Right hindlimb (tissue), 1 donor: ENCODE measurements at places on chromosomes 13 and 19.

- no peak for DNase-seq
Measured at GRCh38 chr19:42421591-42422031, 5.6 kb downstream of the LIPE start.

GRCh38 chr19:15675560-15675959, 2.7 kb downstream of the CYP4F12 start:
- no peak for DNase-seq

DNA sequence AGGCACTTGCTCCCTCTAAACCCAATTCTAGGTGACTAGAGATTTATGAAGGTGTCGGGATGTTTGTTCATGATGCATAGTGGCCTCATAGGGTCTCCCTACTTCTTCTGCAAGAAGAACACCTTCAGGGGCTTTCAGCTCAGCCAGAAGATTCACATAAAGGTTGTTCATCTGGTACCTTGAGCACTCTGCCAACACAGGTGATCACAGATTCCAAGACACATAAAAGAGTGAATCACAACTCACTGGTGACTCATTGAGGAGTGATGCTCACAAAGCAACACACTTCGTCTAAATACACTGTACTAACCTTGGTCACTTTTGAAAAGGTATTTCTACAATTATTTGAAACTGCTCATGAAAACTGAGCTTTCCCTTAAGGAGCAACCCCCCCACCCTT, 6.8 kb upstream of the ZNF324 start:
- DNase-seq: no peak

DNA sequence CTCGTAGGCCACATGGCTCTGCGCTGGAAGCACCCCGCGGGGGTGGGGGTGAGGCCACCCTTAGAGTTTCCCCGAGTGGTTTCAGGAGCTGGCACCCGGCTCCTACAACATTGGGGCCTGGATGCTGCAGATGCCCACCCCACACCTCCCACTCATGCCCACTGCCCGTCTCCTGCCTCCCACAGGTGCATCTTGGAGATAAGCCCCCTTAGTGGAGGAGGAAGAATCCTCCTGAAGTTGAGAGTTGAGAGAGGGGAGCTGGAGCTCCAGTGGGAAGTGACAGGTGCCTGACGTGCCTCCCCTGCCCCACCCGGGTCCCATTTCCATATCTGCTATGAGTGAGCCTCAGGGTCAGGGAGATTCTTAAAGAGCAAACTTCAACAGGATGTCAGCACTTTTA, 341.3 kb downstream of the TEX29 start:
- no peak for DNase-seq
